Kidney (tissue), 22 donors: ENCODE measurements at places on chromosomes 1 and 21. TPM values are rescaled to one million over a fixed set of nuclear protein-coding genes. Genes with fewer than 3 reads are reported as not detected.

The SELENBP1 gene
- 50.0 TPM for total RNA-seq

The TSTD1 gene
- total RNA-seq, result 74.5 TPM

The LRRC8C gene
- total RNA-seq, result 12.7 TPM

The NTRK1 gene
- 1.0 TPM for total RNA-seq

The MASP2 gene
- total RNA-seq, result not detected

The OLFML2B gene
- total RNA-seq, result 6.7 TPM

The NPR1 gene
- 89.3 TPM for total RNA-seq

DNA sequence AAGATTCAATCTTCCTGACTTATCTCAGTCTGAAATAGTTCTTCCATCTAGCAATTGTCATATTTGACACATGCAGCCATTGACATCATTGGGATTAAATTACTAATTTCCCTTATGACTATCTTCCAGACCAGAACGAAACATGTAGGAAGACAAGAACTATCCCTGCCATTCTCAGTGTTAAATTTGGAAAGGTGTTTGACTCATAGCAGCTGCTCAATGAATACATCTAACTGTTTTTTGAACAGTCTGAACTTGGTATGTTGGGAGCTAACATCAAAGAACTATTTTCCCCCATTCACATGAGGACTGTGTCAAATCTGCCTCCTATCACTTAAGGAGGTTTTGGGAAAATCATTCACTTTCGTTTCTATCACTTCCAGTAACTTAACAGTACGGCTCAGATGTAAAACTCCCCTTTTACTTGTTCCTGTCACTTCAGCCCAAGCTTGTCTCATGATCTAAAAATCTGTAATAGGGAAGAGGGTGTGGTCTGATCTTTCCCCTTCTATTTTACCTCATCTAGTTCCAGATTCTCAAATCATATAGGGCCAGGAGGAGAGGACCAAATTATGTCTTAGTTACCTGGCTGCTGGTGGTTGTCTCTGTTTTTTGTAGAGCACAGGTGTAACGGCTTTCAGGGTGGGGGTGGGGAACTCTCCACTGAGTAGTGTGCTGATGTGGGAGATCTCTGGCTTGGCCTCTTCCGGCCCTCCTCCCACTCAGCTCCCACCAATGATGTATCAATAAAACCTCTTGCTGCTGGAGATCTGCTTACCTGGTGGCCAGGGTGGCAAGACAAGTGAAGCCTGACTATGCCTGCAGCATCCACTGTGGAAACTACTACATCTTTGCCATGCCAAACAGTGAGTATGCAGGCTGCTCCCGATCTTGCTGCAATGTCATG lies 26.2 kb upstream of the SLAMF1 start:
- DNase-seq, result no peak

- no peak for DNase-seq
Observed at GRCh38 chr1:203522237-203522636, 28.3 kb downstream of the OPTC start.

DNA sequence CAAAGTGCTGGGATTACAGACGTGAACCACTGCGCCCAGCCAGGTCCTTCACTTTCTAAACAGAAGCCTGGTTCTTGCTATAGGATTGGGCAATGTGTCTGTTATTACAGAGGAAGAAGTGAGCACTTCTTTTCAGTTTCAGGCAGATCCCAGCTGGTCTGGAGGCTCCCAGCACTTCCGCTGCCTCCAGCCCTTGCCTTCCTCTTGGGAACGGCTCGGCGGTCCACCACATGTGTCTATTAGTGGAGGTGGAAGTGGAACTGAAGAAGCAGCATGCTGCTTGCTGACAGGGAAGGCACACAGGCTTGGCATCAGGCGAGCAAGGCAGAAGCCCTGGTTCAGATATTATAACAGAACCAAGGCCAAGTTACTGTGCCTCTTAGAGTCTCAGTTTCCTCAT lies 17.0 kb downstream of the MKNK1 start:
- peak; percentile 69 for DNase-seq

- DNase-seq, result no peak
Observed at GRCh38 chr1:182181167-182181572, 119.7 kb upstream of the ZNF648 start.

GRCh38 chr1:55702064-55702463 lies 486.9 kb upstream of the USP24 start:
- no peak for DNase-seq

DNA sequence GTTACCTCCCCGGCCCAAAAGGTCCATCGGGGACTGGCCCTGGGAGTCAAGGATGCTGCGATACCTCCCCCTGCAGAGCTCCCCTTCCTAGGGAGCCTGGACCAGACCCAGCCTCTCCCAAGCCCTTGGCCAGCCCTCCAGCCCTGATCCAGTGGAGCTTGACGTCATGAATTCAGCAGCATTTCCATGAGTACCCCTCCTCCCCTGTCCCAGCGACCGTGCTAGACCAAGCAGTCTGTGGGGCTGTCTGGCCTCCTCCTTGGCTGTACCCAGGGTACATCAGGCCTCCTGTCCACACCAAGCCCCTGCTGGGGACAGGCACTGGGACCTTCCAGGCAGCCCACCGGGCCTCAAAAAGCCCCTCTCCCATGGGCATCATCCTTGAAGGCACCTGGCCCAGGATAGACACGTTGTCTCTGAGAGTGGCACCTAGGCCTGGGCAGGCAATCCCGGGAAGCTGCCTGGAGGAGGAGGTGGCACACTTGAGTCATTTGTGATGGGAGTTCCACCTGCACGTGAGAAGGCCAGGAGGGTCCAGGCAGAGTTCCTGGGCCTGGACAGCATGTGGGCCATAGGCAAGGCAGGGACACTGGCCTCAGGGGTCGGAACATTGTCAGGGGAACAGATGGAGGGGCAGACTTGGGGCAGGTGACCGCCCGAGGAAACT lies 46.4 kb downstream of the WNT9A start:
- DNase-seq, result peak; percentile 43

GRCh38 chr1:34060901-34061415 lies 104.1 kb downstream of the CSMD2 start:
- DNase-seq, result no peak

DNA sequence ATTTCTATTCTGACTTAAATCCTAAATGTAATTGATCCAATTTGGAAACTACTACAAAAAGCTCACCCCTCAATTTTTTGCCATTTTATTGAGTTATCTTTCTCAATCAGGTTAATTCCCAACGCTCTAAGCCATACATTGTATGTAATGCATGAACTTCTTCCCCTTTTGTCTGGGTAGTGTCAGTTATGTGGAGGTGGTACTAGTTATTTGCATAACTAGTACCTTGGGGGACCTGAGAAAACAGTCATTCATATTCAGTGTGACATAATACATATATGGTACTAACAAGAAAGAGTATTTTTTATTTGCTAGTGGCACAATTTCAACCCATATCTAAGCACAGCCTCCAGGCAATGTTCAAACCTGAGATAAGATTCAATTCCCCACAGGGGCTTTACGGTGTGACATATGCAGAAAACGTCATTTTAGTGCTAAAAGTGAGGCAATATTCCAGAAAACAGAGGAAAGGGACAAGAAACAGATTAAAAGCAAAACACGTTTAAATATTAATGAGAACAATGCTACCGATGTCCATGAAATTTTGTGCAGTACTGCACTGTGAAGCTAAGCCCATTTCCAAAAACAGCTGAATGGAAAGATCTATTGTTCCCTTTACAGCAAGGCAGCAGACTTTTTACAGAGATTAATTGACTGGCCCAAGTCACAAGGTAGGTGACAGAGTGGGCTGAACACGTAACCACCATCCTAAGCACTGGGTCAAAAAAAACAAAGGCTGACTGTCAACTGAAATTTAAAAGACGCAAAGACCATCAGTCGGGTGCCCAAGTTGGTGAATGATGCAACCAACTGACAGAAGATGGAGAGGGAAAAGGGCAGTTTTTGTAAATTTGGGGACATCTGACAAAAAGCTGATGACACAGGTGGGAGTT lies 1.4 kb downstream of the HLCS start:
- DNase-seq, result no peak

- DNase-seq, result no peak
Observed at GRCh38 chr1:196181594-196181878, 426.7 kb downstream of the KCNT2 start.

DNA sequence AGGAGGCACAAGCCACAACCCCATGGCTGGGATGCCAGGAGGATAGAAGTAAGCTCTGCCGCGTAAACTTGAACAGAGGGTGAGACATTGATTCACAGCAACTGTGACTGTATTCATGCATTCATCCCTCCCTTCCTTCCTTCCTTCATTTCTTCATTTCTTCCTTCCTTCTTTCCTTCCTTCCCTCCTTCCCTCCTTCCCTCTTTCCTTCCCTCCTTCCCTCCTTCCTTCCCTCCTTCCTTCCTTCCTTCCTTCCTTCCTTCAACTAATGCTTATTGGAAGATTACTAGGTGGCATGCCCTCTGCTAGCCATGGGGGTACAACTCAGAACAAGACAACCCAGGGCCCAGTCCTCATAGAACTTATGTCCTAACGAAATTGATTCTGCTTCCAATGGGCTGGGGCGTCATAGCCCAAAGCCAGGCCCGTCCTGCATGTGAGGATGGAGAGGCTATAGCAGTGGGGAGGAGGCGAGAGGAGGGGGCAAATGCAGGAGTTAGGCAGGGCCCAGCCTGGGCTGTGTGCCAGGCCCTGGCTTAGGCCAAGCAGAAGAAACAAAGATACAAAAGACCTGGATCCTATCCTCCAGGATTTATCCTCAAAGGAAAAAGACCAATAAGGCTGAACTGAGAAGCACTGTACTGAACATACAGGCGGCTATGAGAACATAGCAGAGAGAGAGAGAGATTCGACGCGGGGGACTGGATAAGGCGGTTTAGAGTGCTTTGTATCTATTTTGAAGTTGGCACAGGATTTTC lies 24.4 kb upstream of the PAXBP1 start:
- no peak for DNase-seq
